ENCODE measurements at places on chromosomes 2 and 18.
A peak's percentile ranks its signal among the peaks of the same experiment; 100 is the strongest.

- H3K27ac ChIP-seq, result peak within 1 kb of the TSS; percentile 60
- peak; percentile 75 for DNase-seq
- H3K4me3 ChIP-seq, result peak within 1 kb of the TSS; percentile 58
- H3K36me3 ChIP-seq, result no peaks in the 10 kb centered on the region
- peaks cover 44% of the 10 kb centered on the region for H3K4me1 ChIP-seq
Observed at GRCh38 chr2:20224716-20225293, at the start of gene SDC1. Gene SDC1, minus strand, starts transcription at chr2:20225130. Its CDS starts 263 bp downstream, at chr2:20224867.

- H3K4me3 ChIP-seq, result no peak overlapping the region
- no peaks in the 10 kb centered on the region for H3K4me1 ChIP-seq
- DNase-seq, result no peak
Observed at GRCh38 chr2:241925277-241925676, 55.7 kb downstream of the RTP5 start.

- no peaks in the 10 kb centered on the region for H3K27me3 ChIP-seq
- no peaks in the 10 kb centered on the region for H3K36me3 ChIP-seq
- H3K4me1 ChIP-seq, result no peaks in the 10 kb centered on the region
- H3K27ac ChIP-seq, result no peak within 1 kb of the TSS
Observed at GRCh38 chr2:97713296-97714083, at the start of gene ZAP70. Gene ZAP70, plus strand, starts transcription at chr2:97713576. Its CDS starts 10,461 bp downstream, at chr2:97724037.

DNA sequence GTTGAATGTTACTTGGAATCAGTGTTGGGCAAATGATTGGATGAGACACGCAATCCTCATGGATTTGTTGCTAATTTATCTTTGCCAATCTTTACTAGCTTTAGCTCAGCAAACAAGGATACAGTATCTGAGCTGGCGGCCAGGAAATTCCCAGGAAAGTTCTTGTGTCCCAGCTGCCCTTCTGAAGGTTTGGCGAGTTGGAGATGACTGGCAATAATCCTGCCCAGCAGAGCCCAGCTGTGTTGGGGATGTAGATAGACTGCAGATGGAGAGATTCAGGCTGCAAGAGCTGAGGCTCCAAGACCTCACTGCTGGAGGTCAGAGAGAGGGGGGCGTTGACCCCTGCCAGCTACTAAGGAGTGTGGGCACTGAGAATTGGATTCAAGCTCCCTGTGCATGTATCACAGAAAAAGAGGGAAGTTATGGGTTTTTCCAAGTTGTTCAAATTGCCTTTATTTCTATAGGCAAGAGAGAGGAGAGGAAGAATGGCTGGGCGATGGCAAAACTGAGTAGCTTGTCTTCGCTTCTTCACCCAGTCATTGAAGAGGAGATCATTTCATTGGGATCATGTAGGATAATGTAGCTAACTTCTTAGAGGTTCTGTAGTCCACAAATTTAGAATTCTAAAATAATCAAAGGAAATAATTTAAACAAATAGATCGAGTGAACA, 506.8 kb upstream of the LRATD1 start:
- no peak overlapping the region for H3K4me3 ChIP-seq
- no peaks in the 10 kb centered on the region for H3K4me1 ChIP-seq
- no peaks in the 10 kb centered on the region for H3K27me3 ChIP-seq
- DNase-seq, result no peak

DNA sequence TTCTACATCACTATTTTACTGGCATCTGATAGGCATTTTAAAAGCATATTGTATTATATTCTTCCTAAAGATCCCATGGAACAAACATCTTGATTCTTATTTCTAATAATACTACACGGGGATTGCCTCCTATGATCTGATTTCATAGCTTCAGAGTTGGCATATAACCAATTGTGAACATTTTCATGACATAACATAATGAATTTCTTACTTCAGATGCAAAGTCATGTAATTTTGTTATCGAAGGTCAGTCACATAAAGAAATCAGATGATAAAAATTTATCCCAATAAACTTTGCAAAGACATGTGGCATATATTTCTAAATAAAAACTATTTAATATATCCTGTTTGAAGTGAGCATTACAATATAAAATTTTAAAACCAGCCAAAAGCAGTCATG, 93.3 kb downstream of the COL5A2 start:
- H3K4me3 ChIP-seq, result no peak overlapping the region
- no peaks in the 10 kb centered on the region for H3K27me3 ChIP-seq
- no peak for DNase-seq
- H3K4me1 ChIP-seq, result no peaks in the 10 kb centered on the region

- DNase-seq, result no peak
- H3K36me3 ChIP-seq, result no peaks in the 10 kb centered on the region
- no peak overlapping the region for H3K4me3 ChIP-seq
- H3K4me1 ChIP-seq, result no peaks in the 10 kb centered on the region
- no peaks in the 10 kb centered on the region for H3K27me3 ChIP-seq
Observed at GRCh38 chr2:133657591-133657990, 89.3 kb upstream of the NCKAP5 start.

DNA sequence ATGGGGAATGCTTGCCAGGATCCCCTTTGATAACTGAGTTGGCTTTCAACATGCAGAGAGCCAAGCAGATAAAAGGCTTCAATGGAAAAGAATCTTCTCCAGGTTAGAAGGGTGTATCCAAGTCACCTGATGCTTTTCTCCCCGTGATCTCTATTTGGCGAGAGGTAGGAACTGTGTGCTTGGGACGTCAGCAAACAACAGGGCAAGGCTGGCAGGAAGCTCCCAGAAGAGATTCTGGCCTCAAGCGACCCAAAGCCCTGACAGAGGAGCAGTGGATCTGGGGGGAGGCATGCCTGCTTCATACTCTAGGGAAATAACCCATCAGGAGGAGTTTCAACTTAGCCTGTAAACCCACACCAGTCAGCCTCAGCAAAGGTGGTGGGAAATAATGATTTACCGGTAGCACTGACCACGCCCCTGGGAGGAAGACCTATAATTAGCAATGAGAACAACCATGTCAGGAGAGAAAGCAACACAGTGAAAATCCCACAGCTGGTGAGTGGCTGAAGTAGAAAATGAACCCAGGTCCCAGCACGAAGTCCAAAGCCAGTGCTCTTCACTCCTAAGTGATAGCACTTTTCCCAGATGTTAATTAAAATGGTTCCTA, 76.3 kb upstream of the SEC11C start:
- no peaks in the 10 kb centered on the region for H3K27me3 ChIP-seq
- no peak overlapping the region for H3K4me3 ChIP-seq
- H3K36me3 ChIP-seq, result no peaks in the 10 kb centered on the region
- no peak for DNase-seq

GRCh38 chr2:147511491-147511948, 333.3 kb upstream of the ACVR2A start:
- no peaks in the 10 kb centered on the region for H3K27me3 ChIP-seq
- H3K36me3 ChIP-seq, result no peaks in the 10 kb centered on the region
- no peak overlapping the region for H3K27ac ChIP-seq
- DNase-seq, result no peak
- no peak overlapping the region for H3K4me3 ChIP-seq

- no peak overlapping the region for H3K4me3 ChIP-seq
- DNase-seq, result no peak
- no peaks in the 10 kb centered on the region for H3K27me3 ChIP-seq
- H3K27ac ChIP-seq, result no peak overlapping the region
- H3K4me1 ChIP-seq, result peaks cover 12% of the 10 kb centered on the region
Observed at GRCh38 chr2:60479226-60480088, 74.0 kb downstream of the BCL11A start.

Measured in Karpas-422 (cell line).